ENCODE measurements at places on chromosomes 7 and 10. TPM values are rescaled to one million over a fixed set of nuclear protein-coding genes. Genes with fewer than 3 reads are reported as not detected.

Gene OPALIN
- total RNA-seq = not detected

Gene C10orf90
- not detected for total RNA-seq

Gene SCART1
- 1.3 TPM for total RNA-seq

Gene TBX20
- 1.8 TPM for total RNA-seq

Gene GNGT1
- not detected for total RNA-seq

Gene TES
- 153 TPM for total RNA-seq

Gene VWDE
- total RNA-seq = 0.12 TPM

Gene MOGAT3
- not detected for total RNA-seq

Gene GRID2IP
- not detected for total RNA-seq

Gene TCF7L2
- 5.4 TPM for total RNA-seq

Gene ZNF365
- 2.0 TPM for total RNA-seq

Gene RPEL1
- total RNA-seq = 0.07 TPM

Gene TPST1
- total RNA-seq = 18.7 TPM

Gene CALCR
- not detected for total RNA-seq

Gene TEX36
- total RNA-seq = not detected
